ENCODE measurements at places on chromosomes 5 and 9. TPM values are rescaled to one million over a fixed set of nuclear protein-coding genes. Genes with fewer than 3 reads are reported as not detected.

The CTXN3 gene
- not detected for total RNA-seq

The ZNF483 gene
- 0.45 TPM for total RNA-seq

The TAS2R1 gene
- total RNA-seq = not detected

The ANXA2R gene
- 2.5 TPM for total RNA-seq

The ATP10B gene
- total RNA-seq = not detected

The CKS2 gene
- total RNA-seq = 354 TPM

The ANKRD55 gene
- total RNA-seq = 0.06 TPM

The ANKRD33B gene
- 11.0 TPM for total RNA-seq

The PRRX2 gene
- 9.5 TPM for total RNA-seq

The PDGFRB gene
- 0.21 TPM for total RNA-seq

The ASS1 gene
- total RNA-seq = 20.0 TPM
